ENCODE measurements at places on chromosomes 2 and 18. TPM values are rescaled to one million over a fixed set of nuclear protein-coding genes. Genes with fewer than 3 reads are reported as not detected.

SCN2A gene
- total RNA-seq: not detected

FAP gene
- not detected for total RNA-seq

PJVK gene
- 2.0 TPM for total RNA-seq

WDR12 gene
- total RNA-seq: 167 TPM
